A549 treated with CORT108297 at 1 μM for 4 hours (cell line): ENCODE measurements at places on chromosomes 4 and X. TPM values are rescaled to one million over a fixed set of nuclear protein-coding genes. Genes with fewer than 3 reads are reported as not detected.

The SHOX gene
- total RNA-seq: not detected in 5 replicates

The TSPAN7 gene
- total RNA-seq: 2.6 to 3.2 TPM (median 2.9 TPM) in 5 replicates

The ARHGAP10 gene
- 14.5 to 17.9 TPM (median 15.7 TPM) in 5 replicates for total RNA-seq

The PPP1R3F gene
- 2.4 to 3.9 TPM (median 3.0 TPM) in 5 replicates for total RNA-seq

The POU4F2 gene
- total RNA-seq: not detected in 5 replicates

The TMEM47 gene
- 0.69 to 1.0 TPM (median 0.81 TPM) in 5 replicates for total RNA-seq

The FHDC1 gene
- 0.35 to 0.54 TPM (median 0.44 TPM) in 5 replicates for total RNA-seq

The CSAG3 gene
- total RNA-seq: not detected in 5 replicates

The CCDC160 gene
- total RNA-seq: not detected in 5 replicates

The MUC7 gene
- total RNA-seq: not detected in 5 replicates

The ART3 gene
- not detected in 5 replicates for total RNA-seq

The DNASE1L1 gene
- total RNA-seq: 24.2 to 33.3 TPM (median 29.6 TPM) in 5 replicates

The AGTR2 gene
- total RNA-seq: not detected in 5 replicates

The GPR82 gene
- total RNA-seq: not detected in 5 replicates

The FGF5 gene
- total RNA-seq: 0.23 to 0.79 TPM (median 0.32 TPM) in 5 replicates

The HELT gene
- not detected in 5 replicates for total RNA-seq

The CFAP299 gene
- not detected in 5 replicates for total RNA-seq
